Endothelial cell of coronary artery (primary cell): ENCODE measurements at places on chromosomes 4 and X. TPM values are rescaled to one million over a fixed set of nuclear protein-coding genes. Genes with fewer than 3 reads are reported as not detected.

MAGEB2 gene
- not detected in 2 replicates for total RNA-seq

UNC5C gene
- total RNA-seq: under 0.01 and 0.38 TPM in 2 replicates

LDOC1 gene
- total RNA-seq: 3.5 and 7.0 TPM in 2 replicates

TBC1D8B gene
- total RNA-seq: 3.3 and 6.4 TPM in 2 replicates

HSFX3 gene
- total RNA-seq: not detected in 2 replicates

CT45A2 gene
- not detected in 2 replicates for total RNA-seq

CHRDL1 gene
- total RNA-seq: not detected in 2 replicates

BTC gene
- 0.09 TPM in 1 of 2 replicates, not detected in the other for total RNA-seq

DCX gene
- not detected in 2 replicates for total RNA-seq

MND1 gene
- 2.4 and 4.3 TPM in 2 replicates for total RNA-seq

LPAR4 gene
- total RNA-seq: 0.09 TPM in 1 of 2 replicates, not detected in the other
